Activated CD4-positive, alpha-beta T cell treated with anti-CD3 and anti-CD28 coated beads, Interleukin-2, amount 50 U/mL, for 1 hour (primary cell): ENCODE measurements at places on chromosomes 6 and 20.

GRCh38 chr6:16751251-16751946 lies 9.9 kb downstream of the ATXN1 start:
- DNase-seq: no peak

GRCh38 chr6:82040405-82041221 lies 206.9 kb downstream of the IBTK start:
- DNase-seq: no peak

DNA sequence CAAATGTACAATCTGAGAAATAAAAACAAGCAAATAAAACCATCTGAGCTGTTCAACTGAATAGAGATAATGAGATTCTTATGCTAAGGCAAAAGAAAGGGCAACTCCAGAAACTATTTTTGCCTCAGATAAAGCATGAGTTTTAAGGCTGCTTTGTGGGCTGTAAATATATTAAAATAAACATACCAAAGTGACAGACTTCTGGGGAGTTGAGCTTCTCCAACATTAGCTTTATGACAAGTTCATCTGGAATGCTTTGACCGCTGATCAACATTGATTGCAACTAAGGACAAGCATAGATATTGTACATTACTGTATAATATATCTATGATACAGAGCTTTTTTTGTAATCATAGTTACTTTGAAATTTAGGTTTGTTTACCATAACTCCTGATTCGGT lies 19.3 kb downstream of the AK9 start:
- no peak for DNase-seq

- no peak for DNase-seq
Observed at GRCh38 chr6:47162793-47163192, 120.7 kb upstream of the ADGRF1 start.

- no peak for DNase-seq
Observed at GRCh38 chr6:3337521-3338350, 79.0 kb downstream of the PSMG4 start.

- no peak for DNase-seq
Observed at GRCh38 chr6:77926198-77926751, 273.4 kb downstream of the MEI4 start.

DNA sequence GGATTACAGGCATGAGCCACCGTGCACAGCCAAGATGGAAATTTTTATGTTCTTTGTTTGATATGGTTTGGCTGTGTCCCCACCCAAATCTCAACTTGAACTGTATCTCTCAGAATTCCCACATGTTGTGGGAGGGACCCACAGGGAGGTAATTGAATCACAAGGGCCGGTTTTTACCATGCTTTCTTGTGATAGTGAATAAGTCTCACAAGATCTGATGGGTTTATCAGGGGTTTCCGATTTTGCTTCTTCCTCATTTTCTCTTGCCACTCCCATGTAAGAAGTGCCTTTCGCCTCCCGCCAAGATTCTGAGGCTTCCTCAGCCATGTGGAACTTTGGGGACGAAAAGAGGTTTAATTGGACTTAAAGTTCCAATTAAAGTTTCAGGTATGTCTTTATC lies 14.6 kb downstream of the EEF1A1 start:
- no peak for DNase-seq

DNA sequence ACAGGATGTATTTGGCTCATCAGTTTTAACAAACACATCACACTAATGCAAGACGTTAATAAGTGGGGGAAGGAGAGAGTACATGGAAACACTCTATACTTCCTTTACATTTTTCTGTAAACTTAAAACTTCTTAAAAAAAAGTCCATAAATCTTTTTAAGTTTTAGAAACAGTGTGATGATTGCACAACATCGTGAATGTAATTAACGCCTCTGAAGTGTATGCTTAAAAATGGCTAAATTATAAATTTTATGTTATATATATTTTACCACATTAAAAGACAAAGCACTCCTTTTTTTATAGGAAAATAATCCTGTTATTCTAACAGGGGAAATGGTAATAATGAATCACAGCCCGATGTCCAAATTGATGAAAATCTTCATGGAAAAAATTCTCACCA lies 144.1 kb upstream of the RUNX2 start:
- DNase-seq: no peak

DNA sequence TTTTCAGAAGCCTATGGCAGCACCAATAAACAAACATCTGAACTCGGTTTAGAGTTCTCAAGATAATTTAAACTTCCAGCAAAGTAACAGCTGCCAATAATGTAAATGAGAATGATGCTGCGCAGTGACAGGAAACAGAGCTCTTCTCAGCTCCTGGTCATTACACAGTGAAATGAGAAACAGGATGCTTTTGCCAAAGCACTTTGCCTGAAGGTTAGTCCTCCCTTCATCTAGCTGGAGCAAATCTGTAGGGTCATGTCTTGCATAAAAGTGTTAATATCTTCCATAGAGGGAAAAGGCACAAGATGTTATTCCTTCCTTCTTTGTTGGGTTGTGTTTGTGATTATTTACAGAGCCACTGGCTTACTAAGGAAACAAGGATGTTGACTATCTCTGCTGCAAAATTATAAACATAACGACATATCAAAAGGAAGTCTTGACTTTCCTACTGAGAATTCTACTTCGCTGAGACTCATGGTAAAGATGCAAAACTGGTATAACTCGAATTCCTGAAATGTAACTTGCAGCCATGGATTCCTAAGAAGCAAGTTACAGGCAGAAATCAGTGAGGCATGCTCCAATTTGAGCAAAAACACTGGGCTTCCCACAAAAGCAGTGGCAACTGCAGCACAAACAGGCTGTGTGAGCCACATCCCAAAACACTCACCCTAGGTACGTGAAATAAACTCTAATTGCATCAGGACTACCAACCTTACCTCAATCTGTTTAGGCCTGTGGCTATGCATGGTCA lies 102.5 kb upstream of the BEND6 start:
- DNase-seq: no peak

DNA sequence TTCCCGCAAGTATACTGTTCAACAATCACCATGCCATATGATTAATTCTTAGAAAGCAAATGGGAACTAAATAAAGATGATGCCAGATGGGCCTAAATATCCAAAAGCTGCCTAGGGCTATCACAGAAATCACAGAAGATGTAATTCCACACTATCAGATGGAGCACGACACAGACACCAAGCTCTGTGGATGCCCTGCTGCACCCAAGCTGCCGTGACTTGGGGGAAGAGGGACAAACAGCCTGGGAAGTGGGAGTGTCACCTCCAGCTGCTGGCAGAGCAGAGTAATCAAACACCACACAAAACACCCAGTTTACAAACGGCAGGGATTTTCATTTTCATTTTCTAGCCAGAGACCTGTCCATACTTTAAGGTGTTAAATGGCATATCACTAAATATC lies 35.7 kb downstream of the PDE10A start:
- no peak for DNase-seq

GRCh38 chr6:75233092-75233615 lies 10.4 kb downstream of the COX7A2 start:
- no peak for DNase-seq

GRCh38 chr6:155586090-155586489 lies 130.5 kb upstream of the NOX3 start:
- DNase-seq: no peak

DNA sequence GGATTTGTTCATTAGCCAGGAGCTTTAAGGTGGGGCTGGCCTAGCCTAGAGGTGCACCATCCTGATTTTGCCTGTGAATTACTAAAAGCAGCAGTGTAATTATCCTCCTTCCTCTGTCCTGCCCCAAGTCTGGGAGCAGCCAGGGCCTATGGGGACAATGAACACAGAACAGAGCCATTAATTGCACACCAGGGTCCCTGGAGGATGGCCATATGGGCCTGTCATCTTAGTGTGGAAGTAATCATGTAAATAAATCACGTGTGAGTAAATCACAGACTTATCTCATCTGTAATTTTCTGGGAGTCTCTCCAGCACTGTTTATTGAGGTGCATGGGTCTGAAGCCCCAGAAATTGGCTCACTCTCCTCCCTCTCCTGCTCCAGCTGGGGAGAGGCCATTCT lies 176.3 kb downstream of the LRFN2 start:
- no peak for DNase-seq

DNA sequence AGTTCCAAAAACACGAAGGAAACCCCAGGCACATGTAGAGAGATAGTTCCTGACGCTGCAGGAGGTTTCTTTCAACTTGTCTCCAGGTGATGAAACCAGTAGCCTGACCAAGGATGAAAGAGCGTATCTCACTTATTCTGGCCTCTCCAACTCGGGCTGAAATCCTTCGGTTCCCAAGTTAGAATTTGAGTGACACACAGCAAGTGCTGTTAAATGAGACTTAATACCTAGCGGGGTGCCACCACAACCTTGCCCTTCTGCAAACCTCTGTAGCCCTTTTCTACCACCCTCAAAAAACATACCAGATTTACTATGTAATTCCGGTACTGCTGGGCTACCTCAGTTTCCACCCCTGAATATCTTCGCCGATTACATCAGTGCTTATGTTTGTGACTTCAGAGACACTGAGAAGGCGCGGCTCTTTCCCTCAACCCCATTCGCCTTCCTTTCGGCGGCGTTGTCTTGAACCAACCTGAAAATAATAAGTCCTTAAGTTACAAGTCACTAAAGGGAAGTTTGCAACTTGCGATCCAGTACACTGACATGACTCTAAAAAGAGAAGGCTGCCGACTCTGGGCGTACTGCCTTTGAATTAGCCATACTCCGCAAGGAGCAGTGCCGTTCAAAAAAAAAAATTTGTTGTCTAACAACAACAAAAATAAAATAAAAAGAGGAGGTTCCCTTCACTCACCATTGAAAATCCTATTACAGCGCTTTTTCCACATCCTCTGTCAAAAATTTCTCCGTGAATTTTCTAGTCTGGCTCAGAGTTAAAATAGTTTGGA lies 194.9 kb upstream of the ZNF184 start:
- DNase-seq: no peak

DNA sequence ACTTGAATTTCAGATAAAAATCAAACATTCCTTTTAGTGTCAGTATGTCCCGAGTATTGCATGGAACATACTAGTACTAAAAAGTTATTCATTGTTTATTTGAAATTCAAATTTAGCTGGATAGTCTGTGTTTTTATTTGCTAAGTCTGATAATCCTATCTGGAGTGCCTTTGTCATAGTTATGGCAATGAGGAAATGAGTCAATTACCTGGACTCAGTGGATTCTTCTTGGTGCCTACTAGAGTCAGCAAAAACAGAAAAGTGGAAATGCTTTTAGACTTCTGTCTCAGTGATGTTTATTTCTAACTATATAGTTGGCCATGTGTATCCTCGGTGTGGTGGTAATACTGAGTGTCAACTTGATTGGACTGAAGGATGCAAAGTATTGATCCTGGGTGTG lies 121.3 kb upstream of the EEF1E1 start:
- DNase-seq: no peak

GRCh38 chr6:143139239-143139784 lies 78.6 kb downstream of the AIG1 start:
- no peak for DNase-seq

DNA sequence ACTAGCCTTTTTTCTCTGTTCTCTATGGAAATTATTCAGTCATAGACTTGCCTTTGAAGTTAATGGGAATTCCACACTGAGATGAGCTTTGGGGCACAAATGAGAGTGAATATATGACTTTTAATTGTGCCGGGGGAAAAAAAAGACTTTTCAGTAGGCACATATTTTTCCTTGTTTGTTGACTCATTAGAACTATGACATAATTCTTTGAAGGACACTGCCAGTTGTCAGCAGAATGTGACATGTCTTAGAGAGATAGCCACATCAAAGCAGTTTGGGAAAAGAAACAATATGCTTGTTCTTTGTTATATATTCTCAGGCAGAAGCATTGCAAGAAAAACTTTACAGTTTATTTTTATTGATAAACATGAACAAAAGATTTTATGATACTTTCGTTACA lies 138.3 kb downstream of the COL9A1 start:
- no peak for DNase-seq

GRCh38 chr6:140078561-140079125 lies 704.2 kb upstream of the CITED2 start:
- DNase-seq: no peak

- DNase-seq: no peak
Observed at GRCh38 chr6:89387516-89388201, 24.4 kb downstream of the RRAGD start.

GRCh38 chr20:62820208-62820961 lies 3.5 kb downstream of the COL9A3 start:
- no peak for DNase-seq

- DNase-seq: no peak
Observed at GRCh38 chr6:99344289-99344688, 5.2 kb downstream of the FAXC start.

- no peak for DNase-seq
Observed at GRCh38 chr20:45266977-45267376, 12.6 kb upstream of the SLPI start.

- DNase-seq: peak; percentile 48
Observed at GRCh38 chr20:58839474-58839874, 11.2 kb downstream of the GNAS-AS1 start.

DNA sequence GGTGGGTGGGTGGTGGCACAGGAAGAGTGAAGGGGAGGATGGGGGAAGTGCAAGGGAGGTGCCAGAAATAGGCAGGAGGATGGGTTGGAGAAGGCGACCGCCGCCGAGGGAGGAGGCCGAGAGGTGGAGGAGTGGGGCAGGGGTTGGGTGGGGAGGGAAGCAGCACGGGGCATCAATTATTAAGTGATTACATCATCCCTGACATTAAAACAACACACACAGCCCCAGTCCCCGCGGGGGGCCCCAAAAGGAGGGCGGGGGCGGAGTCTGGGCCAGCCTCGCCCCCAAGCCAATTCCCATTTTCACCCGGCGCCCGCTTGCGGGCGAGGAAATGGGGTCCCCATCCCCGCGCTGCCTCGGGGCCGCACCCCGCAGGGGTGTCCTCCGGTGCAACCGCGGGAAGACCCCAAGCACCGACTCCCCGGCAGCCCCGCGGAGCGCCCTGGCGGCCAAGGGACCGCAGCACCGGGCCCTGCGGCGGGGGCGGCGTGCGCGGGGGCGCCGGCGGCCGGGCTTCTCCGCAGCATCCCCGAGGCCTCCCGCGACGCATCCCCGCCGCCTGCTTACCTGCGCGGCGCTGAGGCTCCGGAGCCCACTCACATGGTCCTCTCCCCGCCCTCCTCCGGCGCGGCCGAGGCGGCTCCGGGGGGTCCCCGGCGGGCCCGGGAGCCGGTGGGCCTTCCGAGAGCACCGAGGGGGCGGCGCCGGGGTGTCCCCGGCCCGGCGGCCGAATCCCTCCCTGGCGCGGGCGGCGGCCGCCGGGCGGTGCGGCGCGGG lies 663 bp downstream of the FYN start:
- DNase-seq: peak; percentile 69

DNA sequence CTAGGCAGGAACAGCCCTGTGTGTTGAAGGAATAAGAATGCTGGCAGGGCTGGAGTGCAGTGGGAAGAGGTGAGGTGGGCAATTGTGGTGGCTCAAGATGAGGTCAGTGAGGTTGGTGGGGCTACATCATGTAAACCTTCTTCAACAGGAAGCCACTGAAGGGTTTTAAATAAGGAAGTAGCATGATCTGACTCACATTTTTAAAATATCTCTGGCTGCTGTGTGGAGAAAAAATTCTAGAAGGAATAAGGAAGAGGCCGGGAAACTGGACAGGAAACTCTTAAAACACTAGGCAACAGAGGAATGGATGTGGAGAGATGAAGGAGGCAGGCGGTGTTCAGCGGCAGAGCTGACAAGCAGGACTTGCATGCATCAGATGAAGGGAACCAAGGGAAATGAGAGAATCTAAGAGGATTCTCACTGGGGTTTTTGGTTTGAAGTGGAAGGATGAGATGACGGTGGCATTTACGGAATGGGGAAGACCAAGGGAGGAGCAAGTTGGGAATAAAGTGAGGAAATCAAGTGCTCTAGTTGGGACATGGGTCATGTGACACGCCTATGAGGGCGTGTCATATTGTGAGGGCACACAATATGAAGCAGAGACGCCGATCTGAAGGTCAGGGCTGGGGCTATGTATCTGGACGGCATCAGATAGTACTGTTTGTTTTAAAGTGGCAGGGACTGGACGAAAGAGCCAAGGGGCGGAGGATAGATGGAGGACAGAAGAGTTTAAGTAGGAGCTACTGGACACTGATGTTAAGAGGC lies 18.2 kb downstream of the TMEM242 start:
- no peak for DNase-seq
